ENCODE measurements at places on chromosomes 2 and 18.

- no peak for DNase-seq
Observed at GRCh38 chr2:36458106-36458505, 102.5 kb downstream of the CRIM1 start.

GRCh38 chr2:220521551-220521950 is 894.1 kb downstream of the SLC4A3 start:
- no peak for DNase-seq

GRCh38 chr2:163123526-163123925 is 285.0 kb upstream of the KCNH7 start:
- no peak for DNase-seq

- peak; percentile 52 for DNase-seq
Observed at GRCh38 chr2:234288974-234289455, 207.9 kb downstream of the ARL4C start.
